ENCODE measurements at places on chromosomes 7 and 10. TPM values are rescaled to one million over a fixed set of nuclear protein-coding genes. Genes with fewer than 3 reads are reported as not detected.

TAS2R5 gene
- total RNA-seq, result not detected

RHOBTB1 gene
- 5.5 TPM for total RNA-seq

GPR85 gene
- 0.15 TPM for total RNA-seq

TLX1 gene
- not detected for total RNA-seq

ANKRD22 gene
- total RNA-seq, result not detected
